Hematopoietic multipotent progenitor cell treated with erythropoietin and hydrocortisone succinate and interleukin-3 and kit ligand, for 6 days (in vitro differentiated cells): ENCODE measurements at places on chromosomes 11 and 22.

- DNase-seq: peak; percentile 6
These were observed 20.0 kb downstream of the PRRG4 start for GRCh38 chr11:32849761-32850160.

DNA sequence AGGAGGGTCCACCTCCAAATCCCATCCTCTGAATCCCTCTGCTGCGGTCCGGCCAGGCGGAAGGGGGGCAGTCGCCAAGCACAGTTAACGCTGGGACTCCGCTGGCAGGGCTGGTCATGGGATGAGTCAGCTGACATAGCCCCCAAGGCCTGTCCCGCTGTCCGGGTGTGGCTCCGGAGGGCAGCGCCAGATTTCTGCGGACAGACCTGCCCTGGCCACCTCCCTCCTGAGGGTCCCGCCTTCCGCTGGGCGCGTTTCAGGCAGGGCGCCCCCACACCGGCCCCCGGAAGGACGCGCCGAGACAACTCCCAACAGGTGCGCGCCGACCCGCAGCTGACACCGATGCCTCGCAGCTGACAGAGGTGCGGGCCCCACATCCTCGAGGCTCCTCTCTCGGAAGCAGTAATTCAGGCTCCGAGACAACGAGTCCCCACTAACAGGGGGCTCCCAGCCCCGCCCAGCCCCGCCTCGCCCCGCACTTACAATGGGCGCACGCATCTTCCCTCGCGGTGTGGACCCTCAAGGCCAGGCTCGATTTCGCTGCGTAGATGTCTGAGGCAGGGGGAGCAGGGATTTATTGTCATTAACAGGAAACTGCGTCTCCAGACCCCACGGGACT is 607 bp downstream of the PLAAT3 start:
- DNase-seq: no peak

DNA sequence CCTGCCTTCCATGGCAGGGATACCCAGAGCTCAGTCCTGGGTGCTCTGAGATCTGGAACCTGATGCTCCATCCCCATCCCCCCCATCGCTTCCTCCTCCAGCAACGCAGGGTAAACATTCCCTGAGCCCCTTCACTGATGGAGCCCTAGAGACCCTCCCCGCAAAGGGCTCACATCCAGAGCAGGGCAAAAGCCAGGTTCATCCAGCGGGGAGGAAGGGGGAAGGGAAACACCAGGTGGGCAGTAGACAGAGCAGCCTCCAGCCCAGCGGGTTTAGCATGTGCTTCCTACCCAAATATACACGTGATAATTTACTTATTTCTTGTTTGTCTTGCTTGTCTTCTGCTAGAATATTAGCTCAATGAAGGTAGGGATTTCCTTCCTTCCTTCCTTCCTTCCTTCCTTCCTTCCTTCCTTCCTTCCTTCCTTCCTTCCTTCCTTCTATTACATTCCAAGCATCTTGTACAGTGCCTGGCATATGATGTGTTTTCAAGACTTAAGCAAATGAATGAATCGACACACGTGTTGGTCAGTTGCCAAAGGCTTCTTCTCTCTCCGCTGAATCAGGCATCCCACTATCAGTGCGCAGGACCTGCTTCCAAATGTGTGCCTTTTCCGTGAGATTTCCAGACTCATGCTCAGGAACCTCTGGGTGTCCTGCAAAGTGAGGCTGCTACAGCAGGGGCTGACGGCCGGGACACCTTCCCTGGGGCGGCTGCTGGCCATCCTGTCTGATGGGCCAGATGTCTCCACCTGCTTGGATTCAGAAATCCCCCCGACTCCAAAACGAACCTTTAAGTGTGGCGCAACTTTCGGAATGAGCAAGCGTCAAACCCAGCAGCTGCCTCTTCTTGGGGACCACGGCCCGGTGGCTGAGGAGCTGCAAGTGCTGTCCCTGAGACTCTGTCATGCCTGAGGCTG is 955.1 kb downstream of the BRD1 start:
- no peak for DNase-seq

DNA sequence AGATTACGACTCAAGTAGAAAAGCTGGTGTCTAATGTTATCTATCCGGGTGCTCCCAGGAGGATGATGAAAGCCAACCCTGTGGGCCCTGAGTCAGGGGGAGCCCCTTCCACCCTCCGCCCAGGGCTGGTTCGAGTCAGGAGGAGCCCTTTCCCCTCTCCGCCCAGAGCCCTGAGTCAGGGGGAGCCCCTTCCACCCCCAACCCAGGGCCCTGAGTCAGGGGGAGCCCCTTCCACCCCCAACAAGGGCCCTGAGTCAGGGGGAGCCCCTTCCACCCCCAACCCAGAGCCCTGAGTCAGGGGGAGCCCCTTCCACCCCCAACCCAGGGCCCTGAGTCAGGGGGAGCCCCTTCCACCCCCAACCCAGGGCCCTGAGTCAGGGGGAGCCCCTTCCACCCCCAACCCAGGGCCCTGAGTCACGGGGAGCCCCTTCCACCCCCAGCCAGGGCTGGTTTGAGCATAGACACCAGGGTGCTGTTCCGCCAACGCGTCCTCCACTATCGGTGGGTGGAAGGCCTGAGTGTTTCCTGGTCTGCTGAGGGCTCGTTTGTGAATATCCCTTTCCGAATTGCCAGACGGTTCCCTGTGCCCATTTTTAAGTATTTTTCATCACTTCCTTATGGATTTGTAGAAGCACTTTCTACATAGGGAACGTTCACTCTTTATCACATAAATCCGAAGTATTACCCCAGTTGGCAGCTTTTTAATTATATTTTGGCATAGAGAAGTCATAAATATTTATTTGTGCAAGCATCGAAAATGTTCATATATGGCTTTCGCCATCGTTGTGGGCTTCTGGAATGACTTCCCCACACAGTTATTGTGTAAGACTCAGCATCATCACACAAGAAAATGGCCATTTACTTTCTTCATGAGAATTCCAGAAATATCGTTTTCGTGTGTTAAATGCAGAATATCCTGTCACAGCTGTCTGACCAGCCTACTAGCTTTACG is 380.6 kb downstream of the BRD1 start:
- no peak for DNase-seq

GRCh38 chr11:27771516-27771915 is 71.3 kb upstream of the BDNF start:
- DNase-seq: no peak

DNA sequence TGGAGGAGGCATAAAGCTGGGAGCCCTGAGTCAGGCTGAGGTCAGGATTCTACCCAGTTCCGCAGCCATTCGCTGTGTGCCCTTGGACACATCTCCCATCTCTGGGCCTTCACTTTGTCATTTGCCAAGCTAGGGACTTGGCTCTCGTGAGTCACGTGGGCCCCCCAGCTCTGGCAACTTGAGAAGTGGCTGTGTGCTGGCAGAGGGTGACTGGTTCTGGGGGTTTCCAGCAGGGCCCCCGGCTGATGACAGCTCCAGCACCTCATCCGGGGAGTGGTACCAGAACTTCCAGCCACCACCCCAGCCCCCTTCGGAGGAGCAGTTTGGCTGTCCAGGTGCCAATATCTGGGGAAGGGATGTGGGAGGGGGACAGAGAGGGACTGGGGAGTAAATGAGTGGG is 46.6 kb downstream of the CD6 start:
- no peak for DNase-seq
